Activated B cell treated with CpG ODN at 0.5 μM for 24 hours (primary cell): ENCODE measurements at places on chromosomes 12 and 14. TPM values are rescaled to one million over a fixed set of nuclear protein-coding genes. Genes with fewer than 3 reads are reported as not detected.

The FBXW8 gene
- total RNA-seq = 16.1 and 17.6 TPM in 2 replicates

DNA sequence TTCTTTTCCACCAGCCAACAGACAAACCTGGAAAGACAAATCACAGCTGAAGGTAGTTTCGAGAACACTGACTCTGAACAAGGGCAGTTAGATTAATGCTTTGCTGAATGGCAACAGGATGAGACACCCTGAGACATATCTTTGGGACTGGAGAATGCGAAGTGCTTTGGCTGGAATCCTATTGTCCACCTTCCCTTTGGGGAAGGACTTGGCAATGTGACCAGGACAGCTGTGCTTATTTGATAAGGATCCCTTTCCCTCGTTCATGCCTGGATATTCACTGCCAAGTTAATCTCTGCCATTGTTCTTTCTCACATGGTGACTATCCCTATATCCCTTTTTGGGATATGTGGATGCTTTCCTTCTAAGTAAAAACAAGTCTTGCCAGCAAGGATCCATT is 537.1 kb upstream of the SEL1L start:
- DNase-seq = no peak
- no peaks in the 10 kb centered on the region for H3K27me3 ChIP-seq
- no peaks in the 10 kb centered on the region for H3K36me3 ChIP-seq
- H3K4me3 ChIP-seq = no peak overlapping the region

The ATG2B gene
- total RNA-seq = 19.4 and 21.0 TPM in 2 replicates

GRCh38 chr12:45668641-45669040 is 60.9 kb upstream of the ARID2 start:
- H3K4me3 ChIP-seq = peak overlapping the region; percentile 55
- H3K36me3 ChIP-seq = no peaks in the 10 kb centered on the region

GRCh38 chr12:112778400-112778799 is 13.1 kb upstream of the RPH3A start:
- no peak overlapping the region for H3K4me3 ChIP-seq
- no peak for DNase-seq
- no peaks in the 10 kb centered on the region for H3K4me1 ChIP-seq
- H3K27ac ChIP-seq = no peak overlapping the region
- H3K27me3 ChIP-seq = peaks cover 12% of the 10 kb centered on the region
- no peaks in the 10 kb centered on the region for H3K36me3 ChIP-seq

The GARIN6 gene
- not detected in 2 replicates for total RNA-seq

GRCh38 chr14:64639340-64639821 is 64.8 kb upstream of the PLEKHG3 start:
- DNase-seq = no peak
- H3K27me3 ChIP-seq = peaks cover 9% of the 10 kb centered on the region
- no peaks in the 10 kb centered on the region for H3K4me1 ChIP-seq
- no peak overlapping the region for H3K4me3 ChIP-seq
- H3K27ac ChIP-seq = no peak overlapping the region
- no peaks in the 10 kb centered on the region for H3K36me3 ChIP-seq

The BBOF1 gene
- 1.6 and 2.2 TPM in 2 replicates for total RNA-seq

- no peak for DNase-seq
- peaks cover 4% of the 10 kb centered on the region for H3K27me3 ChIP-seq
- H3K4me1 ChIP-seq = peaks cover under 1% of the 10 kb centered on the region
- H3K27ac ChIP-seq = no peak overlapping the region
Observed at GRCh38 chr12:68340404-68341270, 8.5 kb upstream of the MDM1 start.

GRCh38 chr12:54431911-54432814 is 13.1 kb upstream of the ITGA5 start:
- H3K36me3 ChIP-seq = no peaks in the 10 kb centered on the region
- peaks cover 14% of the 10 kb centered on the region for H3K27me3 ChIP-seq

GRCh38 chr12:57881475-57881874 is 34.9 kb upstream of the CTDSP2 start:
- no peak overlapping the region for H3K4me3 ChIP-seq
- no peaks in the 10 kb centered on the region for H3K27me3 ChIP-seq
- H3K27ac ChIP-seq = no peak overlapping the region
- H3K36me3 ChIP-seq = no peaks in the 10 kb centered on the region
- DNase-seq = no peak
- H3K4me1 ChIP-seq = no peaks in the 10 kb centered on the region
